ENCODE measurements at places on chromosomes 2 and 18. TPM values are rescaled to one million over a fixed set of nuclear protein-coding genes. Genes with fewer than 3 reads are reported as not detected.

DNA sequence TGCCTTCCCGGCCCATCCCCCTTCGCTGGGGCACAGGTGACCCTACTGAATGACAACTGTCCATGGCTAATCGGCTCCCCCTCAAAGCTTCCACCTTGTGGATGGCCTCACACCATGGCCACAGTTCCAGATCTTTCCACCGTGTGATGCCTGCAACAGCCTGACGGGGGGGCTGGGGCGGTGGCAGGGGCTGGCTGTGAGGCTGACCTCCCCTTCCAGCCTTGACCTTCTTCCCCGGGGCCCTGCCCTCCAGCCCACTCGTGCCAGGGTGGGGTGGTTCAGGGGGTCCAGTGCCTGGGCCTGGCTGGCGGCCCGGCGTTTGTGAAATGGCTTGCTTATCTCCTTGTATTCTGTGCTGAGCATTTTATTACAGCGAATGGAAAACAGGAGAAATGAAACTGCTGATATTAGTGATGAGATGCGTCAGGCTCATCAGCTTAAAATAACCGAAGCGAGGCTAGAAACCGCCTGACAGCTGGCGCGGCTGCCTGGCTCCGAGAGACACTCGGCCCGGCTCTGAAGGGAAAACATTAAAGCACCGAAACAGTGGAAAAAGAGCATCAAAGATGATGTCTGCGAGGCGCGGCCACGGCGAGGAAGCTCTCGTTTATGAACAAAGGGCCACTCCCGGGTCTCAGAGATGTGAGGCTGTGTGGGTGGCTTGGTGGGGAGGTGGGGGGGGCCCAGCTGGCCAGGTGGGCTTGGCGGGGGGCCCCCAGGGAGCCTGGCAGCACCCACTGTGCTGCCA is 916 bp upstream of the PDCD1 start:
- H3K36me3 ChIP-seq = no peaks in the 10 kb centered on the region
- H3K4me3 ChIP-seq = peak overlapping the region; percentile 26
- H3K27ac ChIP-seq = peak overlapping the region; percentile 79
- DNase-seq = peak; percentile 81

GRCh38 chr18:3703732-3704176 is 253.8 kb downstream of the TGIF1 start:
- peaks cover 8% of the 10 kb centered on the region for H3K4me1 ChIP-seq
- H3K27ac ChIP-seq = no peak overlapping the region
- DNase-seq = no peak
- no peaks in the 10 kb centered on the region for H3K27me3 ChIP-seq
- H3K36me3 ChIP-seq = no peaks in the 10 kb centered on the region

- H3K27me3 ChIP-seq = no peaks in the 10 kb centered on the region
- no peak for DNase-seq
- H3K27ac ChIP-seq = no peak overlapping the region
- H3K4me1 ChIP-seq = peaks cover 13% of the 10 kb centered on the region
Observed at GRCh38 chr2:197159661-197160211, 150.8 kb downstream of the ANKRD44 start.

The DNAH7 gene
- 0.41 TPM for total RNA-seq

- H3K4me1 ChIP-seq = peaks cover 9% of the 10 kb centered on the region
- no peak overlapping the region for H3K4me3 ChIP-seq
- no peak overlapping the region for H3K27ac ChIP-seq
- no peaks in the 10 kb centered on the region for H3K27me3 ChIP-seq
- H3K36me3 ChIP-seq = no peaks in the 10 kb centered on the region
Observed at GRCh38 chr2:40300391-40300790, 151.5 kb downstream of the SLC8A1 start.

The ERBB4 gene
- total RNA-seq = 0.33 TPM

The ALPG gene
- not detected for total RNA-seq

Measured in sigmoid colon (tissue), 7 donors.